ENCODE measurements at places on chromosomes 13 and 19. TPM values are rescaled to one million over a fixed set of nuclear protein-coding genes. Genes with fewer than 3 reads are reported as not detected.

EDDM13 gene
- not detected for total RNA-seq

LRRC63 gene
- total RNA-seq, result not detected

LYPD3 gene
- total RNA-seq, result 0.40 TPM

PPAN gene
- total RNA-seq, result 39.7 TPM

KLF1 gene
- total RNA-seq, result 0.10 TPM

HSH2D gene
- not detected for total RNA-seq

PTGIR gene
- total RNA-seq, result not detected

ZNF610 gene
- total RNA-seq, result not detected

Measured in A549 treated with Mapracorat at 1 μM for 4 hours (cell line).